ENCODE measurements at places on chromosomes 2 and 18. TPM values are rescaled to one million over a fixed set of nuclear protein-coding genes. Genes with fewer than 3 reads are reported as not detected.
A peak's percentile ranks its signal among the peaks of the same experiment; 100 is the strongest.

DNA sequence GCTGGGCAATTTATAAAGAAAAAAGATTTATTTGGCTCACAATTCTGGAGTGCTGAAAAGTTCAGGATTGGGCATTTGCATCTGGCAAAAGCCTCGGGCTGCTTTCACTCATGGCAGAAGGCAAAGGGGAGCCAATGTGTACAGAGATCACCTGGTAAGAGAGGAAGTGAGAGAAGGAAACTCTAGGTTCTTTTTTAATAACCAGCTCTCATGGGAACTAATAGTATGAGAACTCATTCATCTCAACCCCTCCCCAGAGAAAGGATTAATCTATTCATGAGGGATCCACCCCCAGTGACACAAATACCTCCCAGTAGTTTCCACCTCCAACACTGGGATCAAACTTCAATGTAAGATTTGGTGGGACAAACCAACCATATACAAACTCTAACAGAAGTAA lies 129.0 kb downstream of the EVA1A start:
- DNase-seq: no peak

The ZAP70 gene
- total RNA-seq: 0.44 TPM

The BCS1L gene
- 36.5 TPM for total RNA-seq

DNA sequence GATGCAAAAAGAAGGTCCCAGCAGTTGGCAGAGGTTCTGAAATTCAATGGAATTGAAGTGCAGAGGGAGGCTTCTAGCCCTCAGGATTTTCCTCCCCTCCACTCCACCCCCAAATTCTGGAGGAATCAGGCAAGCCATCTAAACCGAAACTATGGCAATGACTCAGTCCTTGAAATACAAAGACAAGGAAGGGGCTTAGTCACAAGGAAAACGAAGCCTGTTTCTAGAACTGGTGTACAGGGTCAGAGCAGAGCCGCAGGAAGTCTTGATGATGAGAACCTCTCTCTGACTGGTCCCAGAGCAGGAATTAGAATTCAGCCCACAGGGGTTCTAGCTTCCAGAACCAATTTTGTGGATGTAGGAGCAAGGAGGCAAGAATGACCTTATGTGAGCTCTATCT lies 111.7 kb upstream of the SCN1A start:
- no peak for DNase-seq

The ZNF892 gene
- total RNA-seq: 7.0 TPM

DNA sequence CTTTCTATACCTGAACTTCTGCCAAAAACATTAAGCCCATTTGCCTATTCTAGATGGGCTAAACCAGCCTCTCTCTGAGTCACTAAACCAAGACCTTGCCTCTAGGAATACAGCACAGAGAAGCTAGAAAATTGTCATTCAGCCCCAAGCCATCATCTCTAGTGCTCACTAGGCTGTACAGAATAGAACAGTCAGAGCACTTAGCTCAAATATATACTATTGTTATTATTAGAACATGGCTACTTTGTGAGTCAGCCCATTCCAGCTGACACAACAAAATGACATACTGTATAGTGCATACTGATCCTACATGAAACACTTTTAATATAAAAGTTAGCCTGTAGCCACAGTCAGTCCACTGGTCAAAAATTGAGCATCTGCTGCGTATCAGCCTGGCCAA lies 418.8 kb downstream of the NRXN1 start:
- DNase-seq: no peak

The NEU4 gene
- total RNA-seq: not detected

DNA sequence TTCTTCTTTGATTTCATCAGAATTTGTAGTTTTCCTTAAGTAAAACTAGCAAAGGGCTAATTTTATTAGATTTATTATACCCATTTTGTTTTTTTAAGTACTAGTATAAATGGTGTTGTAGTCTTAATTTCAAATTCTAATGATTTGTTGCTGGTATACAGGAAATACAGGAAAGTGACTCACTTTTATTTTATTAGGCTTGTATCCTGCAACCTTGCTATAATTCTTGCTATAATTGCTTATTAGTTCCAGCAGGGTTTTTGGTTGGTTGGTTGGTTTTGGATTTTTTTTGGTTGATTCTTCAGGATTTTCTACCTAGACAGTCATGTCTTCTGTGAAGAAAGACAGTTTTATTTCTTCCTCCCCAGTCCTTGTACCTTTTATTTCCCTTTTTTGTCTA lies 110.6 kb upstream of the IL1R2 start:
- no peak for DNase-seq

The ARHGAP28 gene
- total RNA-seq: 22.8 TPM

- DNase-seq: peak; percentile 76
These were observed 140.3 kb upstream of the RAB12 start for GRCh38 chr18:8468921-8469335.

The CD207 gene
- not detected for total RNA-seq

All from osteocyte (in vitro differentiated cells).